ENCODE measurements at places on chromosomes 3 and 15. TPM values are rescaled to one million over a fixed set of nuclear protein-coding genes. Genes with fewer than 3 reads are reported as not detected.

GRCh38 chr3:126908752-126909275, 74.1 kb upstream of the PLXNA1 start:
- peaks cover 33% of the 10 kb centered on the region for H3K4me1 ChIP-seq
- peaks cover 7% of the 10 kb centered on the region for H3K36me3 ChIP-seq
- H3K4me3 ChIP-seq = no peak overlapping the region
- DNase-seq = no peak
- no peaks in the 10 kb centered on the region for H3K27me3 ChIP-seq

DNA sequence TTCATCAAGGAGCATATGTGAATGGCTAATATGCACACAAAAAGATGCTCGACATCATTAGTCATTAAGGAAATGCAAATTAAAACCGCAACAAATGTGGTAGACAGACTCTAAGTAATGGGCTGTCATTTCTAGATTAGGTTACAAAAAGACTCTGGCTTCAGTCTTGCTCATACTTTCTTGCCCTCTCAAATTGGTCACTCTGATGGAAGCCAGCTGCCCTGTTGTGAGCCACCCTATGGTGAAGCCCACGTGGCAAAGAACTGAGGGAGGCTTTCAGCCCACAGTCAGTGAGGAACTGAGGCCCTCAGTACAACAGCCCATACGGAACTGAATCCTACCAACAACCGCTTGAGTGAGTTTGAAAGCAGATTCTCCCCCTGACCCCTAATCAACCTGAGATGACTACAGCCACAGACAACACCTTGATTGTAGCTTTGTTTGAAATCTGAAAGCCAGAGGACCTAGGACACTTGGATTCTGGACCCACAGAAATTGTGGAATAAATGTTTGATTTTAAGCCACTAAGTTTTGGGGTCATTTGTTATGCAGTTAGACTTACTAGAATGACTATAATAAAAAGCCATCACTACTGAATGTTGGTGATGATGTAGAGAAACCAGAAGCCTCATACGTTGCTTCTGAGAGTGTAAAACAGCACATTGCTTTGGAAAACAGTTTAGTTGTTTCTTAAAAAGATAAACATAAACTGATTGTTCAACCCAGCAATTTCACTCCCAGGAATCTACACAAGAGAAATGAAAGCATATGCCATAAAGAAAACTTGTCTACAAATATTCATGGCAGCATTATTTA, 45.7 kb downstream of the EHHADH start:
- no peak overlapping the region for H3K4me3 ChIP-seq
- no peaks in the 10 kb centered on the region for H3K27me3 ChIP-seq
- no peaks in the 10 kb centered on the region for H3K36me3 ChIP-seq
- H3K27ac ChIP-seq = no peak overlapping the region
- peak; percentile 11 for DNase-seq

GRCh38 chr3:130732501-130732900, 14.1 kb downstream of the PIK3R4 start:
- H3K27ac ChIP-seq = no peak overlapping the region
- H3K27me3 ChIP-seq = no peaks in the 10 kb centered on the region
- peaks cover 27% of the 10 kb centered on the region for H3K36me3 ChIP-seq
- peaks cover 7% of the 10 kb centered on the region for H3K4me1 ChIP-seq

- no peak for DNase-seq
- H3K4me3 ChIP-seq = no peak overlapping the region
- H3K27ac ChIP-seq = no peak overlapping the region
- H3K4me1 ChIP-seq = no peaks in the 10 kb centered on the region
Measured at GRCh38 chr3:150365132-150365604, 42.9 kb upstream of the TSC22D2 start.

DNA sequence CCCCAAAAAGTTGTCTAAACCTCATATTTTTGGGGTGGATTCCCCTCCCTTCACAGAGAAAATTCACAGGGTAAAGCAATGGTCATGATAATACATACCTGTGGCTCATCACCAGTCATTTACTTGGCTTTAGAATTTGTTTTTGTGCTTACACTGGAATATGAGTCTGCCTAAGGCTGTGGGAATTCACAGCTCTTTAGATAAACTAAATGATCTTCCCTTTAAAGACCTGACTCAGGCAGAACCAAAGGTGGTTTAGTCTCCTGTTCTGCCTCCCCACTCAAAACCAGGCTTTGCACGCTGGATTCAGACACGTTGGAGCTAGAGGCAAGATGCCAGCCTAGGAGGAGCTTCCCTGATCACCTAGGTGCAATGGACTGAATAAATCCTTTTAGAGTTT, 40.3 kb upstream of the BNC1 start:
- H3K4me1 ChIP-seq = no peaks in the 10 kb centered on the region
- DNase-seq = no peak
- no peaks in the 10 kb centered on the region for H3K36me3 ChIP-seq

- H3K36me3 ChIP-seq = no peaks in the 10 kb centered on the region
- H3K27ac ChIP-seq = no peak overlapping the region
- peaks cover 12% of the 10 kb centered on the region for H3K4me1 ChIP-seq
- H3K27me3 ChIP-seq = no peaks in the 10 kb centered on the region
- no peak for DNase-seq
- H3K4me3 ChIP-seq = no peak overlapping the region
Measured at GRCh38 chr3:172622156-172622555, 88.7 kb downstream of the NCEH1 start.

DNA sequence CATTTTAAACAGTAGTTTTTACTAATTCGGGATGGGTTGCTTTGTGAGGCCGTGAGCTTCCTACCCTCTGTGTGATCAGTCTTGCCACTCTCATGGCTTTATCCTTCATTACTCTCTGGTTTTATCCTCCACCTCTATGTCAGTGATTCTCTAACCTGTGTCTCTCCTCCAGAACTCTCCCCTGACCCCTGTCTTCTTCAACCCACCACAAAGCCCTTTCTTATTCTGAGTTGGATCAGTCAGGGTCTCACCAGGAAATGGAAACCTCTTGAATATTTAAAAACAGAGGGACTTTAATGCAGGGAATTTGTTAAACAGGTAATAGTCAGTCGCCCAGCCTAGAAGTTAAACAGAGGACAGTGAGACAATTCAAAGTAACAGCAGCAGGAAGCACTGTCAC, 64.2 kb upstream of the ADPGK start:
- no peak overlapping the region for H3K27ac ChIP-seq
- H3K4me3 ChIP-seq = no peak overlapping the region
- peaks cover 26% of the 10 kb centered on the region for H3K27me3 ChIP-seq
- no peaks in the 10 kb centered on the region for H3K36me3 ChIP-seq
- DNase-seq = no peak
- H3K4me1 ChIP-seq = no peaks in the 10 kb centered on the region

NT5DC2 gene
- total RNA-seq = 59.1 TPM

GRCh38 chr3:72977060-72977808, 19.4 kb upstream of the PPP4R2 start:
- peak overlapping the region; percentile 84 for H3K27ac ChIP-seq
- H3K36me3 ChIP-seq = no peaks in the 10 kb centered on the region
- H3K4me3 ChIP-seq = no peak overlapping the region

DNA sequence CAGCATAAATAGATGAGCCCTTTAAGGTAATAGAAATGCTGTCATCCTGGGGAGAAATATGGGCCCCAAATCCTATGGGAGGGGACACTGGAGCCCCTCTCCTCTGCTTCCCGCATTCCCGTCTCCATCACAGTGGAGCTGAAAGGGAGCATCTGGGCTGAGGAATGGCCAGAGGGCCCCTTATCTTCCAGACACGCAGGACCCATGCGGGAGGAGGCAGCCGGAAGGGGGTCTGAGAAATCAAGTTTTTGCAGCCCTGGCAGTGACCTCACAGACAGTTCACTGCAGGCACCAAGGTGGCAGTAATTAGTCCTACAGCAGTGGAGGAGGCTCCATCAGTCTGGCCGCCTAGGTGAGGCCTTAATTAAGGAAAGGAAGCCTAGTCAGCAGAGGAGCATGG, 80.2 kb downstream of the RAB11A start:
- H3K27ac ChIP-seq = no peak overlapping the region
- H3K36me3 ChIP-seq = no peaks in the 10 kb centered on the region
- no peak overlapping the region for H3K4me3 ChIP-seq
- peaks cover 2% of the 10 kb centered on the region for H3K27me3 ChIP-seq

TMEM40 gene
- not detected for total RNA-seq

MYL3 gene
- total RNA-seq = not detected

GRCh38 chr15:50627351-50628055, 59.1 kb downstream of the TRPM7 start:
- peaks cover 24% of the 10 kb centered on the region for H3K36me3 ChIP-seq
- no peaks in the 10 kb centered on the region for H3K27me3 ChIP-seq
- peaks cover 17% of the 10 kb centered on the region for H3K4me1 ChIP-seq
- no peak overlapping the region for H3K4me3 ChIP-seq
- peak overlapping the region; percentile 39 for H3K27ac ChIP-seq

DNA sequence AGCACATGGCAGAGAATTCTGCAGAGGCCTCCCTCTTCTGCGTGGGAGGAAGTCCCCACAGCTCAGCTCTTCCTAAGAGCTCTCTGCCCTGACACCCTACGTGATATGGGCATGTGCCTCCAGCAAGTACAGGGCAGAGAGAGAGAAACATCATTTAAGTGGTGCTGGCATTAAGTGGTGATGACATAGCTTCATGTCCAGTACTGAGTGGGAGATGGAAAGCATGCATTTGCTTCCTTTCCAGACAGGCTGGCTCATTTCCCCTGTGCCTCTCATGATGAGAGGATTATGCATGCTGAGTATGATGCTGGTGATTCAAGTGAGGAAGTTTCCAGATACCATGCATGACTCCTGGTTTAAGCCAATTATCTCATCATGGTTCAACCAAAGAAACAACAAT, 26.9 kb downstream of the BFSP2 start:
- no peak overlapping the region for H3K27ac ChIP-seq
- H3K4me3 ChIP-seq = no peak overlapping the region

CCDC9B gene
- 0.65 TPM for total RNA-seq

WDR93 gene
- total RNA-seq = not detected

DNA sequence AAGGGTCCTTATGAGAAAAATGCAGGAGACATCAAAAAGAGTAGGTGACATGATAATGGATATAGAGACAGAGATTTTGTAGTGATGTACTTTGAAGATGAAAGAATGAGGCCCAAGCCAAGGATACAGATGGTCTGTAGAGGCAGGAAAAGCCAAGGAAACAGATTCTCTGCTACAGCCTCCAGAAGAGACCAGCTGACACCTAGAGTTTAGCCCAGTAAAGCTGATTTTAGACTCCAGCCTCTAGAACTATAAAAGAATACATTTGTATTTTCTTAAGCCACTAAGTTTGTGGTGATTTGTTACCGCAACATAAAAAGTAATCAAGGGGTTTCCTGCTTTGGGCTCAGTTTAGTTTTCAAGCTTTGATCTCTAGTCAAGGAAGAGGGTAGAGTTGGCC, 64.8 kb downstream of the STRIT1 start:
- DNase-seq = no peak
- H3K36me3 ChIP-seq = no peaks in the 10 kb centered on the region
- H3K27ac ChIP-seq = no peak overlapping the region

DNA sequence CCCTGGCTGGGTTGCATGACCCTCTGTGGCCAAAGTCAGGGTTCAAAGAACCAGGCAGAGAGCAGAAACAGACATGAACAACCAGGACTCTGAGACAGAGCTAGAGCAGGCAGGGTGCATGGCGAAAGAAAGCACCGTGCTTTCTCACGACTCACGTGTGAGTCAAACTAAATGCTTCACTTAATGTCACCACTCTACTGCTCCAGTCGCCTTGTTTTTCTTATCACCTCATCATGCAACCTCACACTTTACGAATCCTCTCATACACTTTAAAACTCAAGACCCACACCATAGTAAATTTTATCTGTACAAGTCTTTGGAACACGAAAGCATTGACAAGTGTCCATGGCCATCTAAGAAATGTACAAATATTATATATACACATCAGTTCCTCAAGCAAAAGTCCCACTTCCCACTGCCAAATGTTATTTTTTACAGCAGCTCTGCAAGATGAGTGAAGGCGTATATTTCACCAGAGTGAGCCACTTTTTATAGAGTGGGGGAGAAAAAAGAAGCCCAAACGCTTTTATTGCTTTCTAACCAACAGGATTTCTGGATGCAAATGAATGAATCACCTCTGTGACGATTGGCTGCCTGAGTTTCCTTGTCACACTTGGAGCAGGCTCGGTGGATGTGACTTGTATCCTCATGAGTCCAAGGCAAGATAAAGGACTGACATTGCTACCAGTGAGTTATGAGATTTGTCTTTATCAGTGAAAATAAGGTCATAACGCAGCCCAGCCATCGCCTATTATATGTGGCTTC, 16.0 kb upstream of the MEGF11 start:
- H3K36me3 ChIP-seq = no peaks in the 10 kb centered on the region
- peaks cover 8% of the 10 kb centered on the region for H3K4me1 ChIP-seq
- H3K27ac ChIP-seq = no peak overlapping the region
- DNase-seq = no peak
- no peak overlapping the region for H3K4me3 ChIP-seq

GRCh38 chr3:105539897-105540296, 173.2 kb downstream of the ALCAM start:
- peaks cover 9% of the 10 kb centered on the region for H3K36me3 ChIP-seq
- no peak overlapping the region for H3K27ac ChIP-seq
- no peak for DNase-seq
- no peaks in the 10 kb centered on the region for H3K27me3 ChIP-seq
- no peak overlapping the region for H3K4me3 ChIP-seq

P2RY14 gene
- total RNA-seq = 0.16 TPM

DNA sequence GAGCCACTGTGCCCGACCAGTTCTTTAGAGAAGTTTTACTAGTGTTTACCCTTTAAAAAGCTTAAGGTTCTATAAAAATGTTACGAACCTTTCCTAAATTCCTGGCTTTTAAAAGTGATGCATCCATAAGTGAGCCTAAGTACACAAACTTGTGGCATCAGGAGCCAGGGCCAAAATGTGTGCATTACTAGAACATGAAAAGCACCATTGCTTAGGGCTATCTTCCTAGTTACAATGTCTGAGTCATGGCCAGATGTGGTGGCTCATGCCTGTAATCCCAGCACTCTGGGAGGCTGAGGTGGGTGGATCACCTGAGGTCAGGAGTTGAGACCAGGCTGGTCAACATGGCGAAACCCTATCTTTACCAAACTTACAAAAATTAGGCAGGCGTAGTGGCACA, 39.9 kb downstream of the LEO1 start:
- H3K4me1 ChIP-seq = peaks cover 2% of the 10 kb centered on the region
- H3K27me3 ChIP-seq = no peaks in the 10 kb centered on the region
- H3K36me3 ChIP-seq = peaks cover 7% of the 10 kb centered on the region

SLC24A5 gene
- total RNA-seq = not detected

INSYN1 gene
- not detected for total RNA-seq

GRCh38 chr3:35780800-35781199, 141.5 kb downstream of the ARPP21 start:
- peaks cover 2% of the 10 kb centered on the region for H3K27me3 ChIP-seq
- H3K36me3 ChIP-seq = no peaks in the 10 kb centered on the region
- H3K4me1 ChIP-seq = no peaks in the 10 kb centered on the region
- no peak overlapping the region for H3K27ac ChIP-seq
- no peak for DNase-seq

- H3K4me3 ChIP-seq = peak overlapping the region; percentile 97
- H3K27ac ChIP-seq = peak overlapping the region; percentile 98
- H3K36me3 ChIP-seq = peaks cover 17% of the 10 kb centered on the region
- peaks cover 32% of the 10 kb centered on the region for H3K4me1 ChIP-seq
- peak; percentile 89 for DNase-seq
Measured at GRCh38 chr3:112561484-112561733, 353 bp downstream of the ATG3 start.

GABRR3 gene
- not detected for total RNA-seq

GRCh38 chr3:155500194-155500818, 206.8 kb upstream of the STRIT1 start:
- H3K4me3 ChIP-seq = no peak overlapping the region
- H3K36me3 ChIP-seq = no peaks in the 10 kb centered on the region
